ENCODE measurements at places on chromosomes 4 and X. TPM values are rescaled to one million over a fixed set of nuclear protein-coding genes. Genes with fewer than 3 reads are reported as not detected.

Gene CACNA1F
- not detected for total RNA-seq

Gene GPR143
- 1.4 TPM for total RNA-seq

Gene BEX2
- 21.9 TPM for total RNA-seq

Gene GIMD1
- total RNA-seq = not detected

DNA sequence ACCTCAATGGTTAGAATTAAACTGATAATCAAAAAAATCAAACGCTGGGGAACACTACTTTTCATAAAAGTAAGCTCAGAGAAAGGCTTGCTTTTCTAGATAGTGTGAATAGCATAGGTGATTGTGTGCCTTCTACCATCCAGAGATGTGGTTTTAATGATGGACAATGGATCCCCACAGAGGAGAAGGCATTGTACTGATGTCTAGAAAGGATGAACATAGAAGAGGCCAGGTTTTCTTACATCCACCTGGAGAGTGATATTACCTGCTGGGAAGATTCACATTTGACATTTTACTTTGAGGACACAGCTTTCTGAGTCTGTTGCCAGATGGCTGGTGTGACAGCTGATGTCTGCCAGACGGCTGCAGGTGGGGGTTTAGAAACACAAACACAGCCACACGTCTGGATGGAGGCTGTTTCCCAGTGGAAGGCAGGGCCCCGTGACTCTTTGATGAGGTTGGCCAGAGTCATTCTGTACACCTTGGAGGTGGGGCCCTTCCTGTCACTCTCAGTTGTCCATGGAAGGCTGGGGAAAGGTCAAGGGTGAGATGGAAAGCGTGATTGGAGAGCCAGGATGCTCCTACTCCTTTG, 114.4 kb downstream of the PSAPL1 start:
- no peak for DNase-seq
- no peaks in the 10 kb centered on the region for H3K4me1 ChIP-seq
- H3K36me3 ChIP-seq = no peaks in the 10 kb centered on the region
- H3K27ac ChIP-seq = no peak overlapping the region

DNA sequence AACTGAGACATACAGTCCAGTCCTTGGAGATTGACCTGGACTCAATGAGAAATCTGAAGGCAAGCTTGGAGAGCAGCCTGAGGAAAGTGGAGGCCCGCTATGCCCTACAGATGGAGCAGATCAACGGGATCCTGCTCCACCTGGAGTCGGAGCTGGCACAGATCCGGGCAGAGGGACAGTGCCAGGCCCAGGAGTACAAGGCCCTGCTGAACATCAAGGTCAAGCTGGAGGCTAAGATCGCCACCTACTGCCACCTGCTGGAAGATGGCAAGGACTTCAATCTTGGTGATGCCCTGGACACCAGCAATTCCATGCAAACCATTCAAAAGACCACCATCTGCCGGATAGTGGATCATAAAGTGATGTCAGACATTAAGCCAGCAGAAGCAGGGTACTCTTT, 20.4 kb upstream of the FRMPD3 start:
- no peak for DNase-seq
- no peaks in the 10 kb centered on the region for H3K4me1 ChIP-seq
- no peaks in the 10 kb centered on the region for H3K27me3 ChIP-seq
- H3K27ac ChIP-seq = no peak overlapping the region

- no peak overlapping the region for H3K27ac ChIP-seq
- H3K4me1 ChIP-seq = no peaks in the 10 kb centered on the region
- H3K27me3 ChIP-seq = no peaks in the 10 kb centered on the region
- no peak for DNase-seq
These were observed 34.5 kb upstream of the KDR start for GRCh38 chr4:55159851-55160250.

DNA sequence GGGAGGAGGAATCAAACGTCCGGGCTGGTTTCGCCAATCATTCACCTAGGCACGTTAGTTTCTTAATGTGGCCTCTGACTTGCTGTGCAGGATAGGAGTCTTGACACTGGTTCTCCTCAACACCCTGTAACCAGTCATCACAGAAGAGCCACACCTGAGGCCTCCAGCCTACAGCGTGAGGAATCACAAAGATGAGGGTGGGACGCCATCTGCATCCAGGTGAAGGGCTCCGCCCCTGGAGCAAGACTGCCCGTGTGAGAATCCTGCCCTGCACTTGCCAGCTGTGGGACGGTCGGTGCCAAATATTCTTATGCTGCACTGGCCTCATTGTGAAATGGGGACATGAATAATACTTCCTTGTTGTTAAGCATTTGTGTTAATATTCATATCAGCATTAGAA, 35.7 kb upstream of the TSPAN5 start:
- H3K27me3 ChIP-seq = no peaks in the 10 kb centered on the region
- H3K4me1 ChIP-seq = no peaks in the 10 kb centered on the region
- no peaks in the 10 kb centered on the region for H3K36me3 ChIP-seq
- H3K4me3 ChIP-seq = no peak overlapping the region

All from liver (tissue), 10 donors.